Left ventricle myocardium inferior (tissue), 1 donor: ENCODE measurements at places on chromosomes 13 and 19.
A peak's percentile ranks its signal among the peaks of the same experiment; 100 is the strongest.

DNA sequence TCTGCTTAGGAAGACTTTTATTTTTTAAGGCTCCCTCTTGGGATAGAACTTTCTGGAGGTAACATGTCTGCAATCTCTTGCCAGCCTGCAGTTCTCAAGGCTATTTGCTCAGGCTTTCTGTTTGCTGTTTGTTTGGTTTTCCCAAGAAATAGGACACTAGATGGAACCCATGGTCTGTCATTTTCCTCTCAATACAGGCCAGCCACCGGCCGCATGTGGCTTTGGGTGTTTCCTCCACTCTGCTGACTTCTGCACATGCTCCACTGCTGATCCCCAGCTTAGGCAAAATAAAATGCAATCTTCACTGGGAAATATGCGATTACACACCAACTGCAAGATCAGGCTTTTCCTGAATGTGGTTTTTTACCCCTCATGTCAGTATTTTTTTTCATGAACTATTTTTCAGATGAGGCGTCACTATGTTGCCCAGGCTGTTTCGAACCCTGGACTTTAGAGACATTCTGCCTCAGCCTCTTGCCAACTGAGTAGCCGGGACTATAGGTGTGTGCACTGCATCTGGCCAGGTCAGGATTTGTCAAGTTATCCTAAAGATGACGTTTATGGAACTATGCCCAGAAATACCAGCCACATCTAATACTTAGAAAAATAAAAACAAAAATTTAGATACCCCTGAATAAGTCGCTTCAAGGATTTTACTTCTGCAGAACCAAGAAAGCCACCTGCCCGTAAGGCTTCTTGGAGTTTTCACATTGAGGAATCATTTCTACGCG is 94.3 kb upstream of the PABPC3 start:
- no peak for DNase-seq

- no peak for DNase-seq
Measured at GRCh38 chr13:99829593-99830239, 141.9 kb downstream of the ZIC5 start.

DNA sequence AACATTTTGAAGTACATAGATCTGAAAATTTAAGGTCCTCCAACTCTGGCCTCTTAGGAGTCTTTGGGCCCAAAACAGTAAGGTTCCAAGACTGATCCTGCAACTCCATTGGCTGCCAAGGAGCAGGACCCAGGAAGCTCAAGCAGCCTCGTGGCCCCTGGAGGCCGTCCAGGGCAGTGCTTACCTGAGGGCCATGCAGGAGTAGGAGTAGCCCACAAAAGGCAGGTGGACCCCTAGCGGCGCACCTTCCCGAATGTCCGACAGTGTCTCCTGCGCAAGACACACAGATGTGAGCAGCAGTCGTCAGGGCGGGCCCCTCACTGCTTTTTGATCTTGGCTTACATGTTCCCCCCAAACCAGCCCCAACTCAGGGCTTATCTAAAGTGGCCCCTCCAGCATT is 5.7 kb upstream of the SIX5 start:
- no peak for DNase-seq

- no peak for DNase-seq
Measured at GRCh38 chr19:42092350-42092749, 16.4 kb downstream of the ZNF574 start.

- no peak for DNase-seq
Measured at GRCh38 chr13:33787051-33787591, 30.8 kb upstream of the RFC3 start.

GRCh38 chr13:99254830-99255229 is 3.3 kb downstream of the GPR18 start:
- DNase-seq = no peak

GRCh38 chr13:33758113-33758512 is 59.8 kb upstream of the RFC3 start:
- DNase-seq = no peak

DNA sequence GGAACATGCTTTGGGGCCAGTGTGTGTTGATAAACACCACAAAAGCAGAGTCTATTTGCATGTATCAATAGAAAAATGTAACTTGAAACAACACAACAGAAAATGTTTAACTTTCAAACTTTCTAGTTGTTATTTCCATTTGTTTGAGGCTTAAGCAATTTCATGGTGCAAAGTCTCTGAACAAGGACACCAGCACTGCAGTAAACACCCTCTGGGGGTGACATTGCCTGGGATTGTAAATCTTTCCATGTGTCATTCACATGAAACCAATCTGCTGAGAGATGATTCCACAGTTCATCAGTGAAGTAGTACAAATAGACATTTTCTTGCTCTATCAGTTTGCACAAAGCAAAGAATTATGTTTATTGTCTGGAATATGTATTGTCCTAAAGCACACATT is 124.5 kb downstream of the ITGBL1 start:
- DNase-seq = no peak

- no peak for DNase-seq
Measured at GRCh38 chr19:48113190-48113917, 2.7 kb upstream of the PLA2G4C start.

DNA sequence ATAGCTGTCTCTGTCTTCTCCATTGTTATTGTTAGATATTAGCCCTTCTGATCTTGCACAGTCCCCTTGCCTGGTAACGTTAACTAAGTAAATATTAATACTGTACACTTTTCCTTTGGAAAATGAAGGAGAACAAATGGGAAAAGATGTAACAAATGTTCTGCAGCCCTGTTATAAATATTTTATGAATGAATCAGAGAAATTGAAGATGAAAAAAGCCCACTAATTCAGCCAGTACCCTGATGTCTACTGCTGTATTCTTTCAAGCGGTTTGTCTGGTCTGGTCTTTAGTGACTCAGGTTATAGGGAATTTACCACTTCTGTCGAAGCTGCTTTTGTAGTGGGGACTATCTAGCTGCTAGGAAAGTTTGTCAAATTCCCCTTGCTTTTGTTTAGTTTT is 121.0 kb downstream of the COG6 start:
- DNase-seq = no peak

GRCh38 chr13:99297331-99297730 is 9.9 kb downstream of the GPR183 start:
- no peak for DNase-seq

- DNase-seq = no peak
Measured at GRCh38 chr13:84447640-84447978, 565.3 kb upstream of the SLITRK1 start.

GRCh38 chr19:18735324-18735723 is 51.8 kb downstream of the CRTC1 start:
- DNase-seq = no peak

DNA sequence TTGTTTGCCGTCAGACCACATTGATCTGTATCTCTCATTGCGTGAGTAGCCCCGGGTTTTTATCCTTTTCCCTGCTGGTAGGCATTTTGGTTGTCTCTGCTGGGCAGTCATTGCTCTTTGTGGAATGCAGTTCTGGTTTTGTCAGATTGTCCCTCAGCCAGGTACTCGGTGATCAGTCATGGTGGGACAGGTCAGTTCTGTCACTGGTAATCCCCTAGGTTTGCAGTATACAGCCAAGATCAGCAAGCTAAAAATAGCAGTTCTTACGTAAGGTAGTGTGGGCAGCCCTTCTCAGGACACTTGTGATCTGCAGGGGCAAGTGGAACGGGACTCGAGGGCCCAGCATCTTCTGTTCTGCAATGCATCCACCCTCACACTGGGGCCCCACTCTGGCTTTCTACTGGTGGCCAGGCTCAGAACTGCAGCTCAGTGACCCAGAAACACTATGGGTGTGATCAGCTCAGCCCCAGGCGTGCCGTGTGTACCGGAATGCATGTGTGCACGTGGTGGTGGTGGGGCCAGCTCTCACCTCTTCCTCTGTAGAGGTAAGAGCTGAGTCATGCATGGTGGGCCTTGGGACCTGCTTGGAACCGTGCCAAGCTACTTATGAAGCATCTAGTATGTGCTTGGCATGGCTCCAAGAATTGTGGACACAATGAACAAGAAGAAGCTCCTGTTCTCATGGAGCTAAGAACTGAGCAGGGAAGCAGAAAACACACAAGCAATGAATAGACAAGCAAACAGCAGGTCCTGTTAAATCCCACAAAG is 6.3 kb downstream of the PLEKHF1 start:
- DNase-seq = peak; percentile 68

GRCh38 chr13:43861863-43862262 is 17.7 kb downstream of the CCDC122 start:
- DNase-seq = no peak

GRCh38 chr13:33515146-33515545 is 229.6 kb upstream of the STARD13 start:
- DNase-seq = no peak

GRCh38 chr19:46269101-46269500 is 27.7 kb upstream of the HIF3A start:
- no peak for DNase-seq

DNA sequence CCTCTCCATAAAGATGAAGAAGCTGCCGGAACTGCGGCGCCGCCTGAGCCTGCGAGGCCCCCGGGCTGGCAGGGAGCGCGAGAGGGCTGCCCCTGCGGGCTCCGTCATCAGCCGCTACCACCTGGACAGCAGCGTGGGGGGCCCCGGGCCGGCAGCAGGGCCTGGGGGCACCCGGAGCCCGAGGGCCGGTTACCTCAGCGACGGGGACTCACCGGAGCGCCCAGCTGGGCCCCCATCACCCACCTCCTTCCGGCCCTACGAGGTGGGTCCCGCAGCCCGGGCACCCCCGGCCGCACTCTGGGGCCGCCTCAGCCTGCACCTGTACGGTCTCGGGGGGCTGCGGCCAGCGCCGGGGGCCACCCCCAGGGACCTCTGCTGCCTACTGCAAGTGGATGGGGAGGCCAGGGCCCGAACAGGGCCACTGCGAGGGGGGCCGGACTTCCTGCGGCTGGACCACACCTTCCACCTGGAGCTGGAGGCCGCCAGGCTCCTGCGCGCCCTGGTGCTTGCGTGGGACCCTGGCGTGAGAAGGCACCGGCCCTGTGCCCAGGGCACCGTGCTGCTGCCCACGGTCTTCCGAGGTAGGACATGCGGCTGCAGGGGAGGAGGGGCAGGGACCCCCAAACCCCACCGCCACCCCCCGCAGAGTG is 2.7 kb downstream of the SYDE1 start:
- no peak for DNase-seq

DNA sequence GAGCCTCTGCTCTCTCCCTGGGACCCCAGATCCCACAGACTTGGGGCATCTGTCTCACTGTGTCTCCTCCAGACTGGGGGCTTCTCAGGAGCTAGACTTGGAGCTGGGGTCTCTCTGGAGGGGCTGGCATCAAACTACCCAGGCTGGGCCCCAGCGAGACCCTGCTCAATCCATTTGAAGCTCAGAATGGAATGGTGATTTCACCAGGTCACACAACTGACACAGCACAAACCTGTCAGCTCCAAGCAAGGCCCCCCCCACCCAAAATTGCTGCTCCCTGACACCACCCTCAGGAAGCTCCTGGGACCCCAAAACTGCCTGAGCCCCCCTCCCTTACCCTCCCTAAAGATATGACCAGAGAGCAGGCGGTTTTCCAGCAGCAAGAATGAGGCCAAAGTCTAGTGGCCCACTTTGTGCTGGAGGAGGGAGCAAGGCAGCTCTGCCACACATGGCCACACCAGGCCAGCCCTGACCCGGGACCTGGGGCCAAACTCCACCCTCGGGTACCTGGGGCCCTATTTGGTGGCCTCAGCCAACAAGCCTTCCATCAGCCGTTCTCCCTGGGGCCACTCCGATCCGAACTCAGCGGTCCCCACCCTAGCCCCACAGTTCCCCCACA is 2.4 kb downstream of the NR2F6 start:
- no peak for DNase-seq

DNA sequence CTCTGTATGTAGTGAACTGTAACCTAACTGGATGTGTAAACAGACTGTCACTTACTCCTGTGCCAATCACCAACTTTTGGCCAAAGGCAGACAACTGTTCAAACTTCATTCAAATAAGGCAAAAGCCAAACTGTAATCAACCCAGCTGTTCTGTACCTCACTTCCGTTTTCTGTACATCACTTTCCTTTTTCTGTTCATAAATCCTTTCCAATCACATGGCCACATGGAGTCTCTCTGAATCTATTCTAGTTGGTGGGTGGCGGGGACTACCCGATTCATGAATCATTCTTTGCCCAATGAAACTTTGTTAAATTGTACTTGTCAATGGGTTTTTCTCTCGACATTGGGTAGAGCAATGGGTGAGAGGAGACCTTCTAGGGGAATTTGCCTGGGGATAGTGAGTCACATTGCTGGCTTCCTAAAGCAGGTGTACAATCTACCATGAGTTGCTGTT is 178.3 kb upstream of the RFC3 start:
- DNase-seq = no peak

- peak; percentile 89 for DNase-seq
Measured at GRCh38 chr19:46697204-46697960, 19.5 kb downstream of the PRKD2 start.

DNA sequence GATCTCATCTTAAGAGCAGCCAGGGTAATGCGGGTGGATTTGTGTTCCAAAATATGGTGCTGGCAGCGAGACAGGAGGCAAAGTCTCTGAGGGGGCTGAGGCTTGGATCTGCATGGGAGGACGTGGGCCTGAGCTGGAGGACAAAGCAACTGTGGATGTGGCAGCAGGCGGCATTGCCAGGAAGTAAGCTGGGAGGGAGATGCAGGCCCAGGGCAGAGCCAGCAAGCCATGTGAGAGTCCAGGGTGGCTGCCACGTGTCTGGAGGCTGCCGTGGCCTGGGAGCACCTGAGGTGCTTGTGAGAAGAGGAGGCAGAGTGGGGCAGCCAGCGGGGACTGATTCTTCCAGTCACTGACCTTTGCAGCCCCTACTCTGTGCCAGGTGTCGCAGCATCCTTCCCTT is 52.0 kb downstream of the DPF1 start:
- DNase-seq = peak; percentile 41

- no peak for DNase-seq
Measured at GRCh38 chr19:2227415-2228156, 8.5 kb downstream of the PLEKHJ1 start.

DNA sequence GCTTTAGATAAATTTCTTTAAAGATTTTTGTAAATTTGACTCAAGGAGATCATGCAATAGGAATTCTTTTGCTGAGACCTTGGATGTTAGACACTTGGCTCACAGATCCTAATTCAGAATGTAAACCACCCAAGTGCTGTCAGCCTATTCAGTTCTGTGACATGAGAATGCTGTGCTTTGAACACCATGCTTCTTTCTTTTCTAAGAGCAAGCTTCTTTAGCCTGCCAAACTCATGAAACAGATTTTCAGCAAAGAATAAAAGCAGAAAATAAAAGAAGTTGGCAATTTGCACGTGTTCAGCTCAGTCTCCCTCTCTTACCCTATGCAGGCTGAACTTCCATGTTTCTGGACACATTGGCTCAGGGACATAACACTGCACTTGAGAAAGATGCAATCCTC is 845.8 kb downstream of the UQCRFS1 start:
- DNase-seq = no peak

DNA sequence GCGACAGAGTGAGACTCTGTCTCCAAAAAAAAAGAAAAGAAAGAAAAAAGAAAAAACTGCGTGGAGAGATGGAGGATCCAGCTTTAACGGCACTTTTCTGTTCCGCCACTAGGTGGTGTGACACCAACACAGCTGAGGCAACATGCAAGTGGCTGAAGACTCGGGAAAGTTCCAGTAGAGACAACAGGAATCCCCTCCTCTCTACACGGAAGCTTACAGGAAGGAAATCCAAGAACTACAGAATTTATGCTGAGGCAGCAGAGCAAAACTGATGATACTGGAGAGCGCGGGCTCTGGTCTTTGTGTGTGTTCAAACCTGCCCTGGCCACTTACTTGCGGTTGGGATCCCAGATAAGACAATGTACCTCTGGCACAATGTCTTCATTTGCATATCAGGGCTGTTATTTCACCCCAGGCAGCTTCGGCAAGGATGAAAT is 9.9 kb downstream of the RANBP3 start:
- DNase-seq = peak; percentile 52

GRCh38 chr19:32537580-32537979 is 43.4 kb upstream of the PDCD5 start:
- DNase-seq = no peak

GRCh38 chr19:21084343-21084742 is 2.3 kb downstream of the ZNF714 start:
- no peak for DNase-seq
